ENCODE measurements at places on chromosomes 6 and 20.

- no peak for DNase-seq
These were observed 312.7 kb downstream of the LAMA2 start for GRCh38 chr6:129195643-129196042.

- DNase-seq, result no peak
These were observed 54.2 kb downstream of the TRAM2 start for GRCh38 chr6:52522655-52523054.

DNA sequence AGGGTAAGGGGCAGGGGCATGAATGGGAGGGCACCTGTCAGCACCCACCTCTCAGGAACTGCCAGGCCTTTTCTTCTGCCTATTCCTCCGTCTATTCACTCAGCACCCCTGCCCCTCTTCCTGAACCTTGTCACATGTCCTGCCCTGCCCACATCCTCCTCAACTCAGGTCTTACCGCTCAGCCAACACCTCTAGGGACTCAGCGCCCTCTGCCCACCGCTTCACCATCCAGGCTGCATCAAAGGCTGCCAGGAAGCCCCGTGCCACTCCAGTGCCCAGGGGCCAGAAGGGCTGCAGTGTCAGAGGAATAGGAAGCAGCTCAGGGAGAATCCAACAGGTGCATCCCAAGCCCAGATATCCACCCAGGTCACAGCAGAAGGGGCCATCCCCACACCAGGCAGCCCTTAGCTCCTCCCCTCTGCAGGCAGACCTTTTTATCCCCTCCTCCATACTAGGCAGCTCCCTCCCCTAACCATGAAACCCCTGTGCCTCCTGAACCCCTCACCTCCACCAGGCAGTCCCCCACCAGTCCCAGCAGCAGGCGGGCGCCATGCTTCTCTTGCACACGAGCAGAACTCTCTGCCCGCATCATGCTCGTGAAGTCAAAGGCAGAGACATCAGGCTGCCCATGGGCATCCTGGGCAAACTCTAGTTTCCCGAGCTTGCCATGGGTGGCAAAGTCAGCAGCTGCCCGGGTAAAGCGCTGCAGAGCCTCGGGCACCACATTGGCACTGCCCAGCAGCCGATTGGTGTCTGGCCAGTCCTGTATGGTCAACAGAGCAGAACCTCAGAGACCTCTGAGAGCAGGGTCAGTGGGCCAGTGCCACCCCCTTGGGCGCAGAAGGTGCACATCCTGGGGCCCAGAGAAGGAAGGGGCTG is 5.5 kb downstream of the MICAL1 start:
- DNase-seq, result no peak

- DNase-seq, result no peak
These were observed 9.7 kb downstream of the TNFRSF21 start for GRCh38 chr6:47299965-47300364.

GRCh38 chr20:44866703-44867335 is 18.7 kb upstream of the YWHAB start:
- no peak for DNase-seq

DNA sequence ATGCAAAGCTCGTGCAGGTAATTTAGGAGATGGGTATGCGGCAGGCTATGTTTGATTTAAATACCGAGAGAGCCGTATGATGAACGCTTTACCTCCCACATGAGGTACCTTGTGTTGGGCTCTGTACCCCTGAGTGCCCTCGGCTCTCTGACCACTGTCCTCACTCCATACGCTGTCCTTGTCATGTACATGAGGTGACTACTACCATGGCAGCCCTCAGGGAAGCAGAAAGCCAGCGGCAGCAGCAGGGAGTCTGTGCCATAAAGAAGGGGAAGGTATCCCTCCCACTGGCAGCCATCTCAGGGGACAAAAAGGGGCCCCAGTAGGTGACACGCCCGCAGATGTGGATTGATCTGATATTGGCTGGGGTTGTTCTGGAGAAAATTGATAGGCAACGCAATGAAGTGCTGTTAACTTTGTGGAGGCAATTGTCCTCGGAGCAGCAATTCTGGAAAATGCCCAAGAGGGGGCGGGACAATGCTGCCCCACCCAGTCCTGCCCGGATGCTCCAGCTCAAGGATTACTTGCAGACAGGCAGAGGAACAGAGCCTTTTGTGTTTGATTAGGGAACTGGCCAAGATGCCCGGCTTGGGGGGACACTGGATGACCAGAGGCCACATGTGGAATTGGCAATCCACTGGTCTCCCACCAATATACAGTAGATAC is 38.0 kb upstream of the HSF2 start:
- no peak for DNase-seq

DNA sequence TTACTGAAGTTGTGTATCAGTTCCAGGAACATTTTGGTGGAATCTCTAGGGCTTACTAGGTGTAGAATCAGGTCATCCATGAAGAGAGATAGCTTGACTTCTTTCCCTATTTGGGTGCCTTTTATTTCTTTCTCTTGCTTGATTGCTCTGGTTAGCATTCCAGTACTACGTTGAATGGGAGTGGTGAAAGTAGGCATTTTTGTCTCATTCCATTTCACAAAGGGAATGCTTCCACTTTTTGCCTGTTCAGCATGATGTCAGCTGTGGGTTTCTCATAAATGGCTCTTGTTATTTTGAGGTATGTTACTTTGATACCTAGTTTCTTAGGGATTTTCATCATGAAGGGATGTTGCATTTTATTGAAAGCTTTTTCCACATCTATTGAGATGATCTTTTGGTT is 195.3 kb downstream of the MOXD1 start:
- DNase-seq, result no peak

DNA sequence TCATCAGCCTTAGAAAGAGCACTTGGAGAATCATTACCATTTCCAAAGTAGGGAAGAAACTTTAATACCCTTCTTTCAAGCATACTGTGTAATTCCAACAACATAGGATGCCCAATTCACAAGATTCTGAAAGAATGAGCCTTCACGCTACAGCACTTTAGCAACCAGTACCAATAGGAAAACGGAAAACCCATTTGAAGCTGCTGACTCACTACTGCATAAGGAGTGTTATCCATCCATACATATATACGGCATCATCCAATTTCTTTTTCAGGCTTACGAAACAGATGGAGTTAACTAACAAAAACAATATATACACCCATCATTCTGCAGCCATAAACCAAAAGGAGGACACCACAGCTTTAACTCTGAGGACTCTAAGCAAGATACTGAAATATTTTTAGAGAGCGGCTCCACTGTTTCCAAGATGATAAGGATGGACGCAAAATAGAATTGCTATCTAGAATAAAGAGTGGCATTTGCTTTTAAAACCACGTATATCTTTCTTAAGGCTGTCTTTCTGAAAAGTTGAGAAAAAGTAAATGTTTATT is 24.9 kb downstream of the FYN start:
- no peak for DNase-seq

DNA sequence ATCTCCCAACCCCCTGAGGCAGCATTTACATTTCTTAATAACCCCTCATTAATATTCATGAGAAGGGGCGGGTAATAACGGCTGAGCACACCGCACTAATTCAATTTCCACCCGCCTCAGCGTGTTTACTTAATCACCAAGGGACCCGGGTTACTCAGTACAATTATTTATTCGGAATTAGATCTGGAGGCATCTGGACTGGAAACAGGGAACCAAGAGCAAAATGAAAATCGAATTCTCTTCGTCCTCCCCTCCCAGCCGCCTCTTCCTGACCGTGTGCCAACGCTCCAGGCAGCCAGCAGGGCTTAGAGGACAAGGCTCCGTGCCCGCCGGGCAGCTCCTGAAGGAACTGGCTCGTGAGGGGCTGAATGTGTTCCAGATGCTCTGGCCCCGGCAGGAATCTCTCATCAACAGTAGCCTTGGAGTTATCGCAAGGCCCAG is 23.5 kb upstream of the CTNNBL1 start:
- no peak for DNase-seq

GRCh38 chr6:57432919-57433684 is 115.7 kb downstream of the PRIM2 start:
- no peak for DNase-seq

GRCh38 chr6:5905431-5906339 is 101.0 kb downstream of the NRN1 start:
- DNase-seq, result peak; percentile 80

DNA sequence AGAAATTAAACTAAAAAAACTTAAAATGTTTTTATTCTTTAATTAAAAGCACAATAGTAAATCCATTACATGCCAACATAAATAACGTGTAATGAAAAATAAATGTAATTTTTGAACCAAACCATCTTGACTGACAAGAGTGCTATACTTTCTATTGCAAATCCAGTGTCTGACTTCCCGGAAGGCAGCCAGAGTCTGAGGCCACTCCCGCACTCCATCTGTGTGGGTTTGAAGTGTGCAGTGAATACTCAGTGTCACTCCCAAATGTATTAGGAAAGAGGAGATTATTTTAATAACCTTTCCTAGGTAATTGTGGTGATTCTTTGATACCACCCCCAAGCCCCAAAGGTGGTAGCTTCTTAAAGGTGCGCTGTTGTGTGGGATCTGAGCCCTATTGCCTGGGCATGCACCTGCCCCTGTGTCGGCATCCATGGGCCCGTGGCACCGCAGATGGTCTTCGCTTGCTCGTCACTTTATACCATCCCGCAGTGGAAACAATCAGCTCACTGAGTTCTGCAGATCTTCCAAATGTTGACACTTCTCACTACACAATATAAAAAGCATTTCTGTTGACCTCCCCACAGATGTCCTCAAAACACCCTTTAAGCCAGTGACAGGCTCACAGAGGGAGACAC is 391.2 kb downstream of the THBS2 start:
- no peak for DNase-seq

DNA sequence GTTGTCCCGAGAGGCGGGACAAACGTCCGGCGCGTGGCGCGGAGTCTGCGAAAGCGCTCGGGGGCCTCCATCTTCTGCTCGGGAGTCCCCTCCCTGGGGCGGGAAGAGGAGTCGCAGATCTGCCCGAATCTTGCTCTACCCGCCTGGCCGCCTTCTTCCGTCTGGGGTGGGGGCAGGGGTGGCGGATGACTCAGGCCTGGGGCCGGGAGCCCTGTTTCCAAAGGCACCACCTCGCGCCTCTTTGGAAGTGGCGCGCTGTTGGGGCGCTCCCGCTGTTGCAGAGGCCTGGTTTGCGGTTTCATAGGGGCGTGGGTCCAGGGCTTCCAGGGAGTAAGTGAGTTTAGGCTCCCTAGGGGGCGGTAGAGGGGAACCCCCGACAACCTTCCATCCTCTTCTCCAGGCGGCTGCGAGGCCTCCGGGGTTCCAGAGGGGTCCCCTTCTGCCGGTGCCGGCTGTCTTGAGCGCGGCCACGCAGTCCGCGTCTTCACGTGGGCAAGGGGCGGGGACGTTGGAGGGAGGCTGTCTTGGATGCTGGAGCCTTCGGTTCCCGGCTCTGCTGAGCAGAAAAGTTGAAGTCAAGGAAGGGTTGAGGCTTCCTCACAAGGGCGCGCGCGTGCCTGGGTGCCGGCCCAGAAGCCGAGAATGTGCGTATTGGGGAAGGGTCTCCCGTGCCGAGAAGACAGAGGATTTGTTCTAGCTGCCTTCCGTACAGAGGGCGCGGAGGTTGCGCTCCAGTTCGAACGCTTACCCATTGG is 2.6 kb upstream of the TFAP2C start:
- no peak for DNase-seq

- DNase-seq, result no peak
These were observed 161.3 kb upstream of the AGPAT4 start for GRCh38 chr6:161434921-161435747.

DNA sequence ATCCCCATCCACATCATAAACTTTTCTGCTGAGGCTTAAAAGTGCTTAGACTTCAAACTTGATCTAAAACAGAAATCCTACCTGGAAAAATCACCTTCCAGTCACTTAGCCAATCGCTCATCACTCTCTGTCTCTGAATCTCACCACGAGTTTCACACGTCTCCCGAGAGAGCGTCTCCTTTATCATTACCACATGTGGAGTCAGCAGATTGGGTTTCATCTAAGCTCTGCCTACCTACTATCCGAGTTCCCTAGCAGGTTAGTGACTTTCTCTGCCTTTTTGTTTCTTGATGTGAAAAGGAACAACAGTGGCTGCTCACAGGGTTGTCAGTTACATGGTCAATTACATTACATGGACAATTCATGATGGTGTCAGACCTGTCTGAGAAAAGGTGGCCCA is 286.2 kb downstream of the ESR1 start:
- DNase-seq, result no peak

- DNase-seq, result no peak
These were observed 14.0 kb downstream of the CALHM6 start for GRCh38 chr6:116475141-116475540.

DNA sequence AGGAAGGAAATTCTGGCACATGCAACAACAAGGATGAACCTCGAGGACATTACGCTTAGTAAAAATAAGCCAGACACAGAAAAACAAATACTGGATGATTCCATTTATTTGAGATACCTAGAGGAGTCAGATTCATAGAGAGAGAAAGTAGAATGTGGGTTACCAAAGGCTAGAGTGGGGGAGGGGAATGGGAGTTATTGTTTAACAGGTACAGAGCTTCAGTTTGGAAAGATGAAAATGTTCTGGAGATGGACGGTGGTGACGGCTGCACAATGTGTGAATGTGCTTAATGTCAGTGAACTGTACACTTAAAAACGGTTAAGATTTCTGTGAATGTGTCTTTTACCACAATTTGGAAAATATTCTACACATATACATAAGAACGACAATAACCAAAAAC is 33.9 kb upstream of the DSP start:
- DNase-seq, result no peak

GRCh38 chr6:121884091-121884490 is 448.6 kb downstream of the GJA1 start:
- no peak for DNase-seq

- no peak for DNase-seq
These were observed 135.8 kb downstream of the PXDC1 start for GRCh38 chr6:3615391-3616380.

DNA sequence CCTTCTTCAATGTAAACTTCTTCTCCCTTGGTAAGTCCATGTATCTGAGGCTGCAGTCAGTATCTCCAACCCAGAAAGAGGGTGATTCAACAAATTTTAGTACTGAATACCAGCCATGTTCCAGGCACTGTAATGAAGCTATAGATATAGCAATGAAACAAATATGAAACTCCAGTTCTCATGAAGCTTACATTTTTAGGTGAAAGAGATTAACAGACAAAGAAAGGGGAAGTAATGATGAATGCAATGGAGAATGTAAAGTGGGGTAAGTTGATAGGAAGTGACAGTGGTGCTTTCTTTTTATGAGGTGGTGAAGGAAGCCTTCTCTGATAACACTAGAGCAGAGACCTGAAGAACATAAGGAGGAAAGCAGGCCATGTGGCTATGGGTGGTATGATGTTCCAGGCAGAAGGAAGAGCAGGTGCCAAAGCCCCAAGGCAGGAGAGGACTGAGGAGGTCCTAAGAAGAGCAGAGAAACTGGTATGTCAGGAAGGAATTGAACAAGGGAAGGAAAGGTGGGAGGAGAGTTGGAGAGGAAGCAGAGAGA is 143.6 kb downstream of the TFAP2B start:
- no peak for DNase-seq

GRCh38 chr6:41334482-41335040 is 847 bp upstream of the NCR2 start:
- no peak for DNase-seq

Data from left ventricle myocardium inferior (tissue), 1 donor.